ENCODE measurements at places on chromosomes 7 and 10.

DNA sequence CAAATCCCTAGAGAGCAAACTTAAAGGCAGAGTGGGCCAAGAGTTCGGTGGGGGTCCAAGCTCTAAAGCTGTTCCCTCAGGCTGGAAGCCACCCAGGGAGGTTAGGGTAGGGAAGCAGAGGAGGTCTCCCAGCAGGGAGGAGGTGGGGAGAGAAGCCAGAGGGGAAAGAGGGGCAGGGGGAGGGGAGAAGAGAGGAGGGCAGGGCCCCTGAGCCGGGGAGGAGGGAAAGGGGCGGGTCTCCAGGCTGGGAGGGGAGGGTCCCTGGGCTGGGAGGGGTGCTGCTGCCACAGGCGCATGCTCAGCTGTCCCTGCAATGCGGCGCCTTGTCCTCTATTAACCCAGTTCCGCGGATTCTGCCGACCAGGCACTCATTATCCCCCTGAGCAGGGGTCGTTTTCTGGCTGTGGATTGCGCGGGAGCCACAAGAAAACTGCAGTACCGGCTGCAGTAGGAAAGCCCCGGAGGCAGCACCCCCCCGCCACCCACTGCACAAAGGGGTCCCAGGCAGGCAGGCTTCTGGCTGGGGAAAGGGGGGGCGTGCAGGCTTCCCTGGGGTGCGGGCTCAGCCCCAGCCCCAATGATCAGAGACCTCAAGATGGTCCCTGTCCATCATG lies 49.3 kb downstream of the CAMK2B start:
- DNase-seq: peak; percentile 55

- no peak for DNase-seq
These were observed 47.5 kb downstream of the DNAJB6 start for GRCh38 chr7:157384301-157384700.

DNA sequence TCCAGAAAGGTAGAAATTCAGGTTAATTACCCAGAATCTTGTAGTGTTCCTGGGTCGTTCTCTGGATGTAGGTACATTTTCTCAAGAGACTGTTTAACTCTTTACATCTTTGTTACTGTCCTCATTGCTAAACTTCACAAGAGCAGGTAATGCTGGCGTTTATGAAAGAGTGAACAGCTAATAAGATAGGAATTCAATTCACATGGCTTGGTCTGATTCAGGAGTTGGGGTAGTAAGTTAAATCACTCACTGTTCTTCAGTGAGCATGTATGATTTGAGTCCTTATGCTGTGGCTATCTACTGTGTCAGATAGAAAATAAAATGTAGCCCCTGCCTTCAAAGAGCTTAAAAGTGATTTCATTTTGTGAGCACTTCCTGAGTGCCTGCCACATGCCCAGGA lies 480.0 kb downstream of the LRMDA start:
- DNase-seq: no peak

GRCh38 chr10:62056698-62057097 lies 155.2 kb downstream of the ARID5B start:
- DNase-seq: no peak

GRCh38 chr10:128744092-128744491 lies 617.9 kb upstream of the MKI67 start:
- DNase-seq: no peak

GRCh38 chr10:11255796-11256444 lies 238.2 kb downstream of the CELF2 start:
- DNase-seq: no peak

DNA sequence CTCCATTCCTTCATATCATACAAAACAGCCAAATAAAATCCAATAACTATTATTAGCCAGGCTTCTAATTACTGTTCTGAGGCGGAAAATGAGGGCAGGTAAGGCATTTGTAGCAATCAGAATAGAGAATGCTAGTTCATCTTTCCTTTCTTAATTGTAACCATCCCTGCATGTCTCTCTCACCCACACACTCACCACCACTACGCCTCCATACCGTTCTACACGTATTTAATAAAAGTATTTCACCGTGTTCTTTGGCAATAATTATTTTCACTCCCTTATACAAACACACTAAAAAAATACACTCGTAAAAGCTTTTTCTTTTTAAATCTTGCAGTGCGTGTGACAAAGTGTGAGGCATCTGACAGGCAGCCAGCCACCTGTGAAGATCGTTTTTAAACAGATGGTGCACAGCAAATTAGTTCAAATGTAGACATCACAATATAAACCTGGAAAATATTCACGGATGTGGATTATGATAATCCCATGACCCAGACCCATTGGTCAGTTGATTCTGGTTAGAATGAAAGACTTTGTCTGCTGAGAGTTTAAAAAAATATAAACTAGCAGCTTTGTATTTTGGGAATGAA lies 653.6 kb downstream of the REEP3 start:
- no peak for DNase-seq

- no peak for DNase-seq
These were observed 79.6 kb downstream of the SND1 start for GRCh38 chr7:127731431-127732080.

DNA sequence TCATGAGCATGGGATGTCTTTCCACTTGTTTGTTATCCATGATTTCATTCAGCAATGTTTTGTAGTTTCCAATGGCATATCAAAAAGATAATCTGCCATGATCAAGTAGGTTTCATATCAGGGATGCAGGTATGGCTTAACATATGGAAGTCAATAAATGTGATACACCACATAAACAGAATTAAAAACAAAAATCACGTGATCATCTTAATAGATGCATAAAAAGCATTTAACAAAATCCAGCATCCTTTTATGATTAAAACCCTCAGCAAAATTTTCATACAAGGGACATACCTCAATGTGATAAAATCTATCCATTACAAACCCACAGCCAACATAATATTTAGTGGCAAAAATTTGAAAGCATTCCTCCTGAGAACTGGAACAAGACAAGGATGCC lies 90.3 kb downstream of the ZNF37A start:
- DNase-seq: no peak

- no peak for DNase-seq
These were observed 1.4 kb upstream of the CLRN3 start for GRCh38 chr10:127894146-127894545.

DNA sequence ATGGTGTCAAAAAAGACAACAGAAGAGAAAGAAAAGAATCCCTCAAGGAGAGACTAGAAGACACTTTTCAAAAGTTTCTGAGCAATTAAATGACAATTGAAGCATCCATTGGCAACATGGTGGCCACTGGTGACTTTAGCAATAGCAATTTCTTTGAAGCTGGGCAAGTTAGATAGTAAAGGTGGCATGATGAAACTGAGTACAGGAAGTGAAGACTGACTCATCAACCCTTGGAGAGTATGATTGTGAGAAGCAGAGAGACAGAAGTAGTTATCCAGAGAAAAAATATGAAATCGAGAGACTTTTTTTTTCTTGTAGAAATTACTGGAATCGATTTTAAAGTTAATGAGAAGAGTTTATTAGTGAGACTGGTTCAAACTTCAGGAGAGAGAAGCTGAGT lies 52.5 kb downstream of the DGKB start:
- no peak for DNase-seq

GRCh38 chr7:104642560-104642959 lies 314.2 kb downstream of the LHFPL3 start:
- DNase-seq: no peak

DNA sequence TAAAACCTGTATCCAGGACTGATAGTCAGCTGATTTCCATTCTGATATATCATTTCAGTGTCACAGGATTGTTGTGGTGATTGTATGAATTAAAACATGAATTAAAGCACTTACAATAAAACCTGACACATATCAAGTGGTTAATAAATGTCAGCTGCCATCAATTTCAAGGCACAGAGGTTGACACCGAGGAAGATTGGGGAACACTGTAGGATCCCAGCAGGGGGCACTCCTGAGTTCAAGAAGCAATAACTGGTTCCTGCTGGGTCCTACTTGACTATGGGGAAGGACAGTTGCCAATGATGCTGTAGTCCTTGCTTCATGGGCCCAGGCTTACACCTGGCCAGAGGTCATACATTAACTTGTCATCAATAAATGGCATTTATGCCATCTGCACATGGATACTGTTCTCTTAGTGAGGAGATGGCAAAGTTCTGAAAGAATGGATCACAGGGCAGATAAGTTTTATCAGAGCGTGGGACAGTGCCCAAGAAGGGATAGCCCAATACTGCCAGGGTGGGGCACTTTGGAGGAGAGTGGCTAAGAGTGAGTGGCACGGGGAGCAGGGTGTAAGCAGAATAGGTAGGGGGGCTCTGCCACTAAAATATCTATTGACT lies 24.1 kb downstream of the FZD1 start:
- no peak for DNase-seq

- DNase-seq: no peak
These were observed 221.5 kb downstream of the SUGCT start for GRCh38 chr7:40356312-40356711.

DNA sequence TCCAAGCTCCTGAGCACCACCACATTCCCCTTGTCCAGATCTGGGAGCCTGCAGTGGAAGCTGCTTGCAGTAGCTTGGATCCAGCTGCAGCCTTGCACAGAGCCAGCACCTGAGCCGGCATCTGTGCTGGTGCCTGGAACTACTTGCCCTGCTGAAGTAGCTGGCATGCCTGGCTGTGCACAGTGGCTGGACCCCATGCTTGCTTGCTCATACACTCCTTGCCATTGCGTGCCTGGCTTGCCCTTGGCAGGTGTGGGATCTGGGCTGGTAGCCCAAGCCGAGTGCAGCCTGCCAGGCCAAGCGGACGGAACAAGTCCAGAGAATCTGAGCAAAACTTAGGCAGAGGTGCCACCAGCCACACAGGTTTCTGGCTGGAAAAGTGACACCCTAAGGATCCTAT lies 759.9 kb downstream of the IPMK start:
- no peak for DNase-seq

DNA sequence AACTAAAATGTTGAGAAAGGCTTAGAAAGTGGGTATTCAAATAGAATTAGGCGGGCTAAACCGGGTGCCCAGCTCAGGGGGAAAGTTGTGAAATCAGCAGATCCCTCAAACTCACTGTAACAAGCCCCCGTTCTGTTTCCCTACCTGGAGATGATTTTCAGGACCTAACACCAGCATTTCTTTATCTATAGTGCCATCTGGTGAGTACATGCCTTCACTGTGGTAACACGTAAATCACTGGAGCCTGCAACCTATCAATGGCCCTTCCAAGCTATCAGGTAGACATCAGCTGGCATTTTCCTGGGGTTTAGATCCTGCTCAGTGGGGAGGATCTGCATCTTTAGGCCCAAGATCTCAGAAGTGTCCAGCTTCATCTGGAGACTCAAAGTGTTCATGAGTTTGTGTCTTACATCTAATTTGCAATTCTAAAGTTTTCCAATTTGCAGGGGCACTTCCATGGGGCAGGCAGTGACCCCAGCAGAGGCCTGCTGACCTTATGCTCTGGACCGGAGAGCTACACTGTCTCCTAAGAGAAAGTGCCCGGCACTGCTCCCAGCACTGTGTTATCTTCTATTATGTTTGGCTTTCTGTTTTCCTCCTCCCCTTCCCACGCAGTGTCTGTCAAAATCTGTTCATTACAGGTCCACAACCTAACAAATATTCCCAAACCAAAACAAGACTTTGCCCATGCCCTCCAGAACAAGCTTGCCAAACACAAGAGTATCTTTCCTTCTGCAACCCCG lies 132.5 kb downstream of the LSM5 start:
- DNase-seq: no peak

GRCh38 chr10:3339531-3339950 lies 167.0 kb upstream of the PITRM1 start:
- no peak for DNase-seq

DNA sequence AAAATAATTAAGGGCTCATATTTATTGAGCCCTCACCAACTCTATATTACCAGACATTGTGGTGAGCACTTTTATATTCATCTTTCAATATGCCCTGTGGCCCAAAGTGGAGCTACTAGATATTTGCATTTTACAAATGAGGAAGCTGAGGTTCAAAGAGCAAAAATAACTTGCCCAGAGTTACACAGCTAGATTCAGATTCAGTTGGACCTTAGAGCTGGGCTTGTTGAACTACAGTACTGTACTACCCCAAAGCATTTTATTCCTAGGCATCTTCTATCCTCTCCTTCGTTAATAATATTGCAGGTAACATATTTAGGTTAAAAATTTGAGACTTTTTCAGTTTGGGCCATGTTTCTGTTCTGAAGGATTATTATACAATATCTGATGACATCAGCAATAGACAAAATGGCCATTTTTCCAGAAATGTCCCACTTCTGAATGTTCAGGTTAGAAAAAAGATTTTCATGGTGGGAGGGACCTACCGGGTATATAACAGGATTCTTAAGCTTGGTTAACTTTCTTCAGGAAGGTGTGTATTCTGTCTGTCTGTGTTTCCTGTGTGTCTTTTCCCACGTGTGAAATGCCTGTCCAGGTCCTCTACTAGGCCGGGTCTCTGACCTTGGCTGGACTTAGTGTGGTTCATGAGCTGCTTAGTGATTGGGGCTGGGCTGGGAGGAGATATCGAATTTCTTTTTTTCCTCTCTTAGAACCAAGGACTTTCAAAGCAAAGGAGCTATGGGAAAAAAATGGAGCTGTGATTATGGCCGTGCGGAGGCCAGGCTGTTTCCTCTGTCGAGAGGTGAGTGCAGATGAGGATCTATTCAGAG lies 13.6 kb downstream of the PRXL2A start:
- DNase-seq: no peak

- DNase-seq: no peak
These were observed 130.9 kb downstream of the TES start for GRCh38 chr7:116340943-116341907.

GRCh38 chr10:110414548-110415309 lies 83.0 kb upstream of the DUSP5 start:
- DNase-seq: no peak
